ENCODE measurements at places on chromosomes 1 and 21.

- DNase-seq = no peak
Measured at GRCh38 chr1:18320051-18320450, 160.7 kb upstream of the KLHDC7A start.

DNA sequence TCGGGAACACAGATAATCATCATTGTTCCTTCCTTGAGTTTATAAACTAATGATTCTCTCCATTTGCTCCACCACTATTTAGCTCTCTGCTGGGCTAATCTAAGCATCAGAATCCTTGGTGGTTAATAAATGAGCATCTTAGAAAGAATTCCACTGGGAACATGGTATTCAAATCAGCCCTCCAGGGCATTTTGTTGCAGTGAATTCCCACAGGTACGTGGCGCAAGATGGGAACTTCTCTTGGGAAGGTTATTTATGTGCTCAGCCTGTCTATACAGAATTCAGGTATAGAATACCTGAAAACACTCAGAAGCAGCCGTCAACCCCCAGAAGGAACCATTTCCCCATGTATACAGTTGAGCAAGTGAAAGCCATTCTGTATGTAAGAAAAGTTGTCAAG, 131.5 kb downstream of the NTNG1 start:
- DNase-seq = no peak

DNA sequence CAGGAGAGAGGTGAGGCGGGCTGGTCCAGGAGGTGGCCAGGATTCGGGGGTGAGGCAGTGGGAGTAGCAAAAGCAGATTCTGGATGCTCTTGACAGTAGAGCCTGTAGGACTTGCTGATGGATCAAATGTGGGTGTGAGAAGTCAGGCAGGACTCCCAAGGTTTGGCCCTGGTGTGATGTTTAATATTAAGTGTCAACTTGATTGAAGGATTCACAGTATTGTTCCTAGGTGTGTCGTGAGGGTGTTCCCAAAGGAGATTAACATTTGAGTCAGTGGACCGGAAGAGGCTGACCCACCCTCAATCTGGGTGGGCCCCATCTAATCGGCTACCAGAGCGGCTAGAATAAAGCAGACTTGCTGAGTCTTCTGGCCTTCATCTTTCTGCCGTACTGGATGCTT, 6.8 kb upstream of the RAB4A start:
- no peak for DNase-seq

GRCh38 chr21:33022489-33022827, 3.3 kb upstream of the OLIG2 start:
- DNase-seq = no peak

DNA sequence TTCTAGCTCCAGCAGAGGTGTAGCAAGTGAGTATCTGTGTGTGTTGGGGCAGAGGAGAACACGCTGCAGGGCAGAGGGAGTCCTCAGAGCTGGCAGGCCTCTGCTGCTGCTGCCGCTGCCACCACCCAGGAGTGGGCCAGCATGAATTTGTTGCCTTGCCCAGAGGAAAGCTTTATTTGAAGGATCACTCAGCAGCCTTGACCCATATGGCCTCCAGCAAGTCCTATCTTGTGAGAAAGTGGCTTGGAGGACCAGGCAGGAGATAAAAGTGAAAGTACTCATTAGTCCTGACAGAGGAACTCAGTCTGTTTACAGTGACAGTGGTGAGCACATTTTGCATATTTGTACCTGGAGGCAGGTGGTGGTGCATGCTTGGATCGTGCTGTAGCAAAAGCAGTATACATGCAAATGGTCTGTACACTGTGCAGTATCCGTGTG, 3.1 kb downstream of the TRAF5 start:
- no peak for DNase-seq

GRCh38 chr1:234645474-234645953, 35.5 kb upstream of the IRF2BP2 start:
- DNase-seq = no peak

- no peak for DNase-seq
Measured at GRCh38 chr1:17258758-17259130, 9.8 kb downstream of the PADI3 start.

DNA sequence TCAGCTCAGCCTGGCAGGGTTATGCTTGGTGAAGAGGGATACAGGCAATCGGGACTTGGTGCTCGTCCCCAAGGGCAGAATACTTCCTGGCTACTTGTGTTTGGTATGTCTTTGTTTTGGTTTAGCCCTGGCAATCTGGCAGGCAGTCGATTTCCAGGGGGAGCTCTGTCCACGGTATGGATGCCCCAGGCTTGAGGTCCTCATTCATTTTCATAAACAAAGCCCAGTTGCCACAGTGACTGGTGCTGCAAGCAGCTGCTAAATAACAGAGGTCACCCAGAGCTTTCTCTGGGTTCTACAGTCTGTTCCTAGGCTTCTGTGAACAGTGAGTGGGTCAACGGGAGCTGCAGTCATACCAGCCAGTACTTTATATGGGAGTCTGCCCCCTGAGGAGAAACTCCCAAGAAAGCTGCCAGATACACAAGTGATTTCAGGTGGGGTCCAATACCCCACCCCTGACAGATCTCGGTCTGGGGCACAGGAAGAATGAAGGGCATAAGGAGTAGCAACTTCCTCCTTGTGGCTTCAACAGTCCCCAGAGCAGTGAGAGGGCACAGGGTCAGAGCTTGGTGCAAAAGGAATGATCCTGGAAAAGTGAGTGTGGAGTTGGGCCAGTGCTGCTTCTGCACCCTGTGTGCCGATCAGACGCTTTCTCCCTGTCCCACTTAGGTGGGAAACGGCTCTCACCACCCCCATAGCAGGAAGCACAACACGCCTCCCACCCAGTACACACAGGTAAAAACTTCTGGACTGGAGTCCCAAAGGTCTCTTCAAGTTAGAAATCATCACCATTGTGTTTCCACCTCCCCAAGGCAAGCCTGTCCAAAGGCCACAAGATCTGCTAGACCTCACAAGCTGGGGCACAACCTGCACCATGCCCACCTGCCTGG, 55.5 kb downstream of the TGFBR3 start:
- DNase-seq = no peak

DNA sequence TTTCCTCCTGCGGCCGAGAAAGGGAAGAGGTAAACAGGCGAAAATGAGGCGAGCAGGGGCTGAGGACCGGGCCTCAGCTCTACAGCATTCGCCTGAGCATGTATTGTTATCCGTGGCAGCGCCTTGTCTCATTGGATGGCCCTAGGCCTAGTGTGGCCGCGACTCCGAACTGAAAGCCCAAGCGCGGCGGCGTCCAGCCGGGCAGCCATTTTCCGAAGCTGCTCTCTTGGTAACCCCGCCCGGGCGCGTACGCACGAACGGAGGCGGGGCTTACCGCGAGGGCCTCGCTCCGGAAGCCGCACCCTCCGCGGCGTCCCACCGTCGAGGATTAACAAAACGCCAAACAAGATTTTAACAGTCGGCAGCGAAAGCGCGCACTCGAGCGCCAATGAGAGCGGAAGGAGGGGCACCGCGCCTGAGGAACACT, 797 bp upstream of the USP1 start:
- DNase-seq = peak; percentile 96

DNA sequence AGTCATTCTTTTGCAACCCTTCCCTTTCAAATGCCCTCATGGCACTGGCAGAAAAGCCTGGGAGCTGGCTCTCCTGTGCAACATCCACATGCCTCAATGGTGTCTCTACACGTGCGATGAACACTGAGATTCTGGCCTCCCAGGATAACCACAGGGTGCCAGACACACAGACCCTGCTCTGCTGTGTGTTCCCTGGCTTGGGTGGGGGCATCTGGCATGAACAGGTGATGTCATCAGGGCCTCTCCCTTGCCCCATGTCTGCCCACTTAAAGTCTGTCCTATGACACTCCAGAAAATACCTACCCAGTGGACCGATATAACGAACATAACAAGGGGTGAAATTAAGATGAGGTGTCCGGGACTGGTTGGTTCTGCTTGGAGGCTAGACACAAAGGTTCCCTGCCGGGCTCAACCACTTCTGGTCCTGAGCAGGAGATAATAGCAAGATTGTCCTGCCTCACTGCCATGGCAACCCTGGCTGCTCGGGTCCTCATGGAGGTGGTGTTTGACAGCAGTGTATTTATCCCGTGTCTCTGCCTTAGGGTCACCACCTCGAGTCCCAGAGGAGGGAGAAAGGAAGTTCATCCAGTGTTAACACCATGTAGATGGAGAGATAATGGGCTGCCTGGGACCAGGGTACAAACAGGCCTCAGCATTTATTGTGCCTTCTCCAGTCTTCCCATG, 19.3 kb downstream of the INSRR start:
- no peak for DNase-seq

GRCh38 chr21:34039678-34040382, 33.5 kb upstream of the MRPS6 start:
- DNase-seq = no peak

GRCh38 chr1:91427741-91428140, 23.1 kb upstream of the HFM1 start:
- DNase-seq = no peak

DNA sequence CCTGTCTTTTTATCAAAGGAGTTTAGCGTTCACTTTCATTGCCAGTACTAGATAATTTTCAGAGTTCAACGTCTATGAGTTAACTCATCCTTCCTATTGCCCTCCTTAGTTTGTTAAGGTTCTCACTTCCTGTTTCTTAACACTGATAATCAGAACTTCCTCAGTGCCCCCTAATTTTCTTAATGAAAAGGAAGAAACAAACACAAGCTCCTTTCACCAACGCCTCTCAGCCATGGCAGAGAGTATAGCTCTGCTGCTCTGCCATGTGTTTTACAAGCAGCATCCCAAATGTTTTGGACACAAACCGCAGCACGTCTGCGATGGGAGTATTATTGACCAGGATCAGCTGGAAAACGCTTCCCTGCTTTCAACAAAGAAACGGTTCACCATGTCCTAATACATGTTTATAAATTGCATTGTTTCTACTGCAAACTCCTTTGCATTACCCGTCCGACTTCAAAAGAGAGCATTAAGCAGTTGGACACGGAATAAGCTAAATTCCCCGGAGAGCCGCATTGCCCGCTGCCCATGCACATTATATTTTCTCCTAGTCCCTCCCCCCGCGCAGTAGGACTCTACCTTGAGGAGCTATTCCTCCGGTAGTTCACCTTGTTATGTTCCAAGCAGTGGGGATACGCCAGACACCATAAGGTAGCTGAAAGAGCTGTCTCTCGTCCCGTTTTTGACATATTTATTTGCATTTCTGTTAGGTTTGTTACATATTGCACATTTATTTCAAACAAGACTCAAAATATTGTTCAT, 561 bp downstream of the OLFM3 start:
- DNase-seq = no peak

DNA sequence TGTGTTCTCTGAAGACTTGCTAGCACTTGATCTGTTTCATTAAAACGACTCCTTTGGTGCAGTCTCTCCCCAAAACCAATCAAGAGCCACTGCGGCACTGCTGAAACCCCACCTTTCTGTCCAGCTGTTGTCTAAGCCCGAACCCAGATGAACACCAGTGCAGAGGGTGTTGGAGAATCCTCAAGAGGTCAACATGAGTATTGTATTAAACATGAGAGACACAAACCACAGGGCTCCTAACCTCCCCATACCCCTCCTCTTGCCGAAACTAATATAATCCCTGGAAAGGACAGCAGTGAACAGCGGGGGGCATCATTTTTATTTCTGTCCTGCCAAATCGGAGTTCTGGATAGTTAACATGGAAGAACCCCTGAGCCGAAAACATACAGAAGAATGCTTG, 333.9 kb downstream of the CAMTA1 start:
- no peak for DNase-seq

- peak; percentile 42 for DNase-seq
Measured at GRCh38 chr1:2443277-2444137, 31.1 kb upstream of the PEX10 start.

DNA sequence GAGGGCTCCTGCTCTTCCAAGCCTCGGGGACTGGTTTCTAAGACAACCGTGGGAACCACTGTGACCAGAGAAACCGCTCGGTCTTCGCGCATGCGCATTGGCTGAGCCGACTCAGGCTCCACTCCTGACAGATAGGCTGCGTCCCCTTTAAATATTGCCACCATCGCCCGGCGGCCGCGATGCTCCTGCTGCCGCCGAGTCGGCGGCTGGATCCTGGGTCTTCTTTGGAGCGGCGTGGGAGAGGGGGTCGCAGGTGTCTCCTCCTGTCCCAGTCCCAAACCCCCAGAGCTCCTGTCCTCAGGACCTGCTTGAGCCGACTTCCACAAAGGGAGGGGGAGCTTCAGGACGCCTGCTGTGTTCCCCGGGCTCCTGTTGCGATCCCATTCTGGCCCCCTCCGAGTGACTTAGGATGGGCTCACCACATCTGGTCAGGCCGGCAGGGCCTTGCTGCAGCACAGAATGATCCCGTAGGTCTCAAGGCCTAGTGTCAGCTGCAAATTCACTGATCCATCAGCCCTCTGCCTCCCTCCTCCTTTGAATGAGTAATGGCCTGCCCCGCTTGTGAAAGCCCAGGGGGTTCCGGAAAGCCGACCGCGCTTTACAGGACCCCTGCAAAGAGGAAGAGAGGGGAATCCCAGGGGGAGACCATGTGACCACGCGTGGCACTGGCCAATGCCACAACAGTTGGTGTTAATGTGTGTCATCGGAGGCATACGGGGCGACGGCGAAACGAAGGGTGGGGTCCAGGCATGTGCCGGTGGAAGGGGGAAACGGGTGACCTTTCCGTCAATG, 683.2 kb upstream of the TPTE start:
- DNase-seq = no peak

- no peak for DNase-seq
Measured at GRCh38 chr1:29590583-29591565, 354.6 kb downstream of the PTPRU start.

DNA sequence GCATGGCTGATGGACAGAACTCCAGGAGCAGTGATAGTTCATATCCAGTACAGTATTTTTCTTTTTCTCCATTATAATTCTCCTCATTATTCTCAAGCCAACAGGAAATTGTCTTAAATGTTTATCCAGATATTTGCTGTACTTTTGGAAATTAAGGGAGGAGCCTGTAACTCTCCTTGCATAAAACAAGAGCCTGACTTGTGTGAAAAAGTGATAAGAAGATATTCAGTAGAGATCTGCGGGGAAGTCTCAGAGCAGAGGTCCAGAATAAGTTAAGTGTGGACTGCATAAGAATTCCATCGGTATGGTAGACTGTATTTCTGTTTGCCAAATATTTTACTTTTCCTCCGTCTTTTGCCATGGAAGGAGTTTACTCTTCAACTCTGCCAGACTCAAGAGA, 70.2 kb downstream of the BACH1 start:
- DNase-seq = no peak

DNA sequence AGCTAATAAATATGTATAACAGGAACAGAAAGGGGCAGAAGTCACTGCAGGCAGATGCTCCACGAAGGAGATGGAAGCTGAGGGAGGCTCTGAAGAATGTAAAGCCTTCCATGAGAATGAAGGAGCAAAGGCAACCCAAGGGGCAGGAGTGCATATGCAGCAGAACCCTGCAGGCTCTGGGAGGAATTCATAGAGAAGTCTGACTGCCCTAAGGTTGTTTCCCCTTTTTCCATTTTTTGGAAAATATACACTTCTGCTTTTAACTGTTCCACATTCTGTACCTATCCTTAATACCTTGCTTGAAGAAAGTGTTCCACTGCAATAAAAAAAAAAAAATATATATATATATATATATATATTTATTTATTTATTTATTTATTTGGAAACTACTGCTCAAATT, 69.6 kb downstream of the CD34 start:
- DNase-seq = no peak

Measured in activated T-cell treated with anti-CD3 and anti-CD28 coated beads, Interleukin-2, amount 50 U/mL, for 1 hour (primary cell).